ENCODE measurements at places on chromosomes 3 and 15.
A peak's percentile ranks its signal among the peaks of the same experiment; 100 is the strongest.

- no peak for DNase-seq
Measured at GRCh38 chr3:54985856-54986255, 58.0 kb upstream of the LRTM1 start.

GRCh38 chr15:54208786-54209185, 230.5 kb downstream of the UNC13C start:
- no peak for DNase-seq

DNA sequence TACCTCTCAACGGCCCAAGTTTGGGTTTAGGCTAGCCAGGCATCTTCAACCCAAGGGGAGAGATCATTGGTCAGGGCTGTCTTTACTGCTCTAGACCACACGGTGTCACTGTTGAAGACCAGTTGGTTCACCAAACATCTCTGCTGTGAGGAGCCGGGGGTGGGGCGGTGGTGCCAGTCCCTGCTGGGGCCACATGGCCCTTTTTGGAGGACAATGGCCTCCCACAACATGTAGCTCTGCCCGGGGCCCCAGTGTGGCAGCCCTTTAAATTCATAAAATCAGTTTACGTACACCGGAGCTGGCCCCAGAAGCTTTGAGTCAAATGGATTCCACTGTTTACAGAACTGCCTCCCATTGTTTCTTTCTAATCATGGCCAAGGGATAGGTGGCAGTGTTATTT, 19.1 kb upstream of the TM4SF18 start:
- DNase-seq, result peak; percentile 53

- DNase-seq, result peak; percentile 12
Measured at GRCh38 chr15:83365370-83365938, 81.0 kb upstream of the BNC1 start.

- no peak for DNase-seq
Measured at GRCh38 chr3:144521131-144521530, 549.5 kb downstream of the DIPK2A start.

DNA sequence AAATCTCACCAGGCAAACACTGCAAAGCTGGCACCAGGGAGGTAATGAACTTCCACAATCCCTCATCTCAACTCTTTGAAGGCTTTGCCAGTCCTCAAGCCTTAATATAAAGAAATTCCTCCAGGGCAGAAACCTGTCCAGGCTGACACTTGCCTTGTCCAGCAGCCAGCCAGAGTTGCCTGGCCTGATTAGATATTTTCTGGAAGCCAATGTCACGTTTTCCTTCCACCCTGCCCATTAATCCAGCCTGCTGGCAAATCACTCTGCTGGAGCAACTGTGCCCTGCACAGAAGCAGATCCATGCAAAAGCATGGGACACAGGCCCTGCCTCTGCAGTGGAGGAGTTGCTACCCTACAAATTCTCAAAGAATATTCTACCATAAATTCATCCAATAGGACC, 56.5 kb downstream of the HEG1 start:
- no peak for DNase-seq

- no peak for DNase-seq
Measured at GRCh38 chr3:55165278-55165677, 237.4 kb upstream of the LRTM1 start.

GRCh38 chr3:171524921-171525310, 64.7 kb upstream of the TNIK start:
- DNase-seq, result no peak

DNA sequence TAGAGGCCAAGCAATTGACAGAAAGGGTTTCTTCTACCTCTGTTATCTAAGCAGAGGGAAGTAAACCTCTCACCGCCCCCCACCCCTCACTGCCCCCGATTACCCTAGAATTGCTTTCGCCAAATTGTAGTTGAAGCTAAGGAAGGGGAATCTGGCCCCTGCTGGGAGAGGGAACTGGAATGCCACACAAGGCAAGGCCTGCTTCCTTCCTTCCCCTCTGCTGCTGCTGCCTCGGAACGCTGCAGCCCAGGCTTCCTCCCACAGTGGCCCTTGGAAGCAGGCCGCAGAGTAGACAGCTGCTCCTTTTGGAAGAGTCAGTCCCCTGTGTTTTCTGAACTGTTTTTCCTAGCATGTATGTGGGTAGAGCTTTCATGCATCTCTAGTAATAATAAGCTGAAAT, 21.6 kb downstream of the RLBP1 start:
- no peak for DNase-seq

GRCh38 chr3:59839283-59839682, 789.5 kb upstream of the CFAP20DC start:
- no peak for DNase-seq

- no peak for DNase-seq
Measured at GRCh38 chr3:76753599-76753998, 286.3 kb upstream of the ROBO2 start.

- DNase-seq, result no peak
Measured at GRCh38 chr3:167996514-167996913, 99.2 kb downstream of the GOLIM4 start.

- no peak for DNase-seq
Measured at GRCh38 chr3:143252931-143253330, 133.4 kb downstream of the CHST2 start.

GRCh38 chr3:139758654-139759291, 81.0 kb upstream of the NMNAT3 start:
- no peak for DNase-seq

GRCh38 chr3:189305412-189305811, 133.6 kb downstream of the TPRG1 start:
- DNase-seq, result no peak

GRCh38 chr15:73691396-73691795, 7.2 kb downstream of the CD276 start:
- DNase-seq, result no peak

DNA sequence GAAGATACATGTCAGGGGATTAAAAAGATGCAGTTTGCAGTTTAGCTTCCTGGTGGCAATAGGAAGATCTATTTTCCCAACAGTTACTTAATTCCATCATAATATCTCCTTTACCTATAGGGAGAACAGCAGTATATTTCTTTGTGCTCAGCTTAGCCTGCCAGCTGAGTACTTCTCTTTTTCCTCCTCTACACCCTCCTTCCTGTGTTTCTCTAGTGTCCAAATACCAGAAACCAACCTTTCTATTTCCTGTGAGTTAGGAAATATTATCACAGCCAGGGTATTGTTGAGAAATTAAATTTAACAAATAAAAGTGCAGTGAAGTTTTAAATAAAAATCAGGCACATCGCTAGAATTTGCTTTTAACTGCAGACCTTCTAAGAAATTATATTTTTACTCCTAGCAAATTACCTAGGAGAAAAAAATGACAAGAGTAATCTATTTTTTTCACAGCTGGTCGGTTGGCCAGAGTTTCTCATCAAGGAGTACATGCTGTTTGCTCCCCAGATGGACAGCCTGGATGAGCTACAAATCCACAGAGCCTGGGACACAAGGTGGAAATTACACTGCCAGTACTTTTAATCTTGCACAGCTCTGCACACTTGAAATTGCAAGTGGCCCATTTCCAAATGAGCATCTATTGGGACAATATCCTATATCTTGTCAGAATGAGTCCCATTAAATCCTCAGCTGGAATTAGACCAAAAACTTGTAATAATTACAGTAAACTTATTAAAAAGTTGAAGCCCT, 185.2 kb upstream of the CFAP20DC start:
- DNase-seq, result no peak

- DNase-seq, result no peak
Measured at GRCh38 chr3:60414011-60414410, 837.2 kb downstream of the FHIT start.

DNA sequence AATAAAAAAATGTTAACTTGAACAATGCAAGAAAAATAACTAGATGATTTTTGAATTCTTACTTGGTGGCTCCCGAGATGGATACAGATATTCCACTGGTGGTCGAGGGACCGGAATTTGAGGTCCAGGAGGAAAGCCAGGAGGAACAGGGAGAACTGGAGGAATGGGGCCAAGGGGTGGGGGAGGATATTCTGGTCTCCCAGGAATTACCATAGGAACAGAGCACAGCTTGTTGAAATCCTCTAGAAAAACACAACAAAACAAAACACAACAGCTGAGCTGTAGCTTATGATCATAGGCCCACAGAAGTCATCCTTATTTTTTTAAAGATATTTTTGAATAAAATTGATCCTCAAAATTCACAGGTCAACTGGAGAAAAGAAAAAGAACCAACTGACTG, 129.4 kb downstream of the FBN1 start:
- no peak for DNase-seq

GRCh38 chr3:172312001-172312400, 136.3 kb downstream of the GHSR start:
- no peak for DNase-seq

DNA sequence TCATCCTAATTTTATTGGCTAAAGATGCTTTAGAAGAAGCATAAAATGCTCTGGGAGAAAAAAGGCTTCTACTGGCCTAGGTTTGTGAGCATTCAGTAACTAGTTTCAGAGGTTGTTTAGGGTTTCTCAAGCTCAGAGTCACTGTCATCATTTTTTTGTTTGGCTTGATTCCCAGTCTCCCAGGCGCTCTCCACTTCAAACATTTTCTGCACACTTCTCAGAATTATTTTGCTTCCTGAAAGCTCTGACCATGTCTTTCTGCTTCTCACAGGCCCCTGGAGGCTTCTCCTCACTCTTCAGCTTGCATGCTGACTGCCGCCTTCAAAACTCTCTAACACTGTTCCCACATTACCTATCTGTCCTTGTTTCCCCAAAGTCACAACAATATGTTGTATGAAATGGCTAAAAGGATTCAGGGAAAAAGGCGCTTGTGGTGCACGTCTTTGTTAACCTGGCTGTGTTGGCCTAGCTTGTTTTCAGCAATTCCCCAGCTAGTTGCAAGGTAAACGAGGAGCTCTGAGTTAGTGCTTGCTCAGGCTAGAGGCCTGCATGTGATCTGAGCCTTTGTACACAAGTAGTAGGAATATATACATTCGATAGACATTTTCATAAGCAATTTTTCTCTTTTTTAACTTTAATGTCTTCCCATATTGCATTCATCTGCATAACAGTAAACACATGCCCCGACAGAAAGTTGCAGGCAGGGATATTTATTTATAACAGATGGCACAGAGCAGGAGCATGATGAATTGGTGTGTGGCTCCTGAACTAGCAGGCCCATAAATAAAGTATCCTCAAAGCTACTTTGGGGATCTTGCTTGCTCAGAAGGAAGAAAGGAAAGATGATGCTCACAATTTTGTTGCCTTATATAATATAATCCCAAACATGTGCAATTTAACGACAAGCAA, 129.2 kb upstream of the DPH6 start:
- DNase-seq, result no peak

DNA sequence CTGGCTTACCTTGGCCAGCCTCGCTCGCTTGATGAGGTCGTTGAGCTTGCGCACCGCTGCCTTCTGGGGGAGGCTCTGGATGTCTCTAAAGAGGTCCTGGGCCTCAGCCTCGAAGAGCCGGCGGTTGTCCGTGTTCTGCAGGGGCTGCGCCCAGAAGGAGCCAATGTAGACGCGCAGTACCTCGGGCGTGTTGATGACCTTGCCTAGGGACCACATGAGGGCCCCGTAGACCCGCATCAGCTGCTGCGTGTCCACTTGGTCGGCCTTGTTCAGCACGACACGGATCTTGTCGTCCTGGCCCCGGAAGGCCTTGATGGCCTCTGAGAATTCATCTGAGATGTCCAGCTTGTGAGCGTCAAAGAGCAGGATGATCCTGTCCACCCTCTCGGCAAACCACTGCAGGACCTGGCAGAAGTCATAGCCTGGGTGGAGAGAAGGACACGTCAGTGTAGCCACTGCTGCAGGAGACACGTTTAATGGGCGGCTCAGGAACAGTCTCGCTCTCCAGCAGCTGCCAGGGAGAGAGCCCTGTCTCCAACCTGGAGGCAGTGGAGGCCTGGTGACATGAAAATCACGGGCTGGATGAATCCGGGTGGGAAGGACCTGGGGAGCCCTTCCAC, 25.5 kb upstream of the SPTBN5 start:
- no peak for DNase-seq

GRCh38 chr3:192079098-192079497, 618.1 kb downstream of the PYDC2 start:
- DNase-seq, result no peak

- no peak for DNase-seq
Measured at GRCh38 chr3:72017935-72018334, 233.0 kb upstream of the PROK2 start.

DNA sequence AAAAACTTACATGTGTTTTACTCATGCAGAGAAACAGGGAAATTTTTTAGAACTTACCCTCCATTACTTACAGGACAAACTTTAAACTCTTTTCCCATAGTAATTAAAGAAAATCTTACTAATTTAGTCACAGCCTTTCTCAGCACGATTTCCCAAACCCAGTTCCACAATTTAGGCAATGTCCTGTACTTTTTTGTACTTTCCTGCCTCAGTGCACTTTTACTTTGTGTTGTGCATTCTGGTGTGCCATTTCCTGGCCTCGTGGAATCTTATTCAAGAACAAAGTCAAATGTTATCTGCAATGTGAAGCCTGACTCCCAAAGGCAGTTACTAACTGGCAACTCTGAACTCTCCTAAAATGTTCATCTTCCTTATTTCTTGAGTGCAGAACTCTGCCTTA, 1.9 kb downstream of the SLC33A1 start:
- DNase-seq, result no peak

DNA sequence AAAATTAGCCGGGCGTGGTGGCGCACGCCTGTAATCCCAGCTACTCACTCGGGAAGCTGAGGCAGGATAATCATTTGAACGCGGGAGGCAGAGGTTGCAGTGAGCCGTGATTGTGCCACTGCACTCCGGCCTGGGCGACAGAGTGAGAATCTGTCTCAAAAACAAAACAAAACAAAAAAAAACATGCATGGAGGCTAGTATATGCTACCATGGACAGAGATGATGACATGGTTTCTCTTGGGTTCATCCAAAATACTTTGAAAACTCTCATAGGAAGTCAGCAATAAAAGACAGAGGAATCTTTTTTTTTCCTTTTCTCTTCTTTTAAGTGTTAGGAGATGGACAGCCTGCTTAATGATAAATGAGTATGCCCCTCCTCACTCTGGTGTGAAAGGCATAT, 137.7 kb upstream of the MB21D2 start:
- DNase-seq, result no peak

DNA sequence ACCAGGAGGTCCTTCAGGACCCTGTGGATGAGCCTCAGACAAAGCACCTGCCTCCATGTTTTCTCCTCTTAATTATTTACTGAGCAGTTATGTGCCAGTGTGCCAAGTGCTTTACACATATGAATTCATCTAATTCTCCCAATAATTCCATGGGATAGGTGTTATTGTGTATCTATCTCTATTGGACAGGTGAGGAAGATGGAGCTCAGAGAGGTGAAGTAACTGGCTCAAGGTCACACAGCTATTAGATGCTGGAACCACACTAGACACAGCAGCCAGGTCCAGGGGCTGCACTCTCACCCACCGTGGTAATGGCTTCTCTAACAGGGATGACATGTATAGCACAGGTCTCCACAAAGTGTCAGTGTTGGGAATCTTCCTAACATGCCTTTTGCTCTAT, 70.2 kb downstream of the TLE3 start:
- DNase-seq, result no peak

GRCh38 chr3:113912552-113913236, 35.1 kb upstream of the ZDHHC23 start:
- DNase-seq, result no peak

DNA sequence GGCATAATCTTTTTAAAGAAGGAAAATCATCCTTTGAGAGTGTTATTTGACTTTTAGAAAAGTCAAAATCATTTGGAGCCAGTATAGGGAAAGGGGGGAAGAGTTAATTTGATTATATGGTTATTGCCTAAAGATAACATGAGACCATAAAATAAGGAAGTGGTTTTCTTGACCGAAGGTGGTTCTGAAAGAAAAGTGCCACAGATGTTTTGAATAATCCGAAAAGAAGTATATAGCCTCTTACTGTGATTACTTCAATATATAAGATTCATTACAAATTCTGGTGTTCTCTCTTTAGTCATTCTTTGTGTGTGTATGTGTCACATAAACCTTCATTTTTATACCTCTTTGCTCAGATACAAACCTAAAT, 1.1 kb downstream of the DNAJB11 start:
- DNase-seq, result no peak
